ENCODE measurements at places on chromosomes 16 and 17.
A peak's percentile ranks its signal among the peaks of the same experiment; 100 is the strongest.

DNA sequence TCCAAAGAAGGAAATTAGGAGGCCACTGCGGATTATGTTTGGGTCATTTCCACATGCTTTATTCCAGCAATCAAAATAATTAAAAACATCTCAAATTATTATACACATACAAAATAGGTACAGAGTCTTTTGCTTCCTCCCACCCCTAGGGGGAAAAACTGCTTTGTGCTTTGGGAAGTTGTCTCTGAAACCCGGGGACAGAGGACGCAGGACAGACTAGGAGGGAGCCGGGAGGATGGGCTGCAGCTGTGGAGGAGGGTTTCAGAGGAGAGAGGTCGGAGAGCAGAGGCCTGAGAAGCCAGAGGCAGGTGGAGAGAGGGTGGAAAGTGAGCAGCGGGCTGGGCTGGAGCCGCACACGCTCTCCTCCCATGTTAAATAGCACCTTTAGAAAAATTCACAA lies 17.4 kb downstream of the COL1A1 start:
- DNase-seq = peak; percentile 57

GRCh38 chr17:27430882-27431491 lies 25.3 kb upstream of the KSR1 start:
- peak; percentile 52 for DNase-seq

GRCh38 chr16:17160285-17160853 lies 310.4 kb downstream of the XYLT1 start:
- no peak for DNase-seq

GRCh38 chr17:81563861-81564586 lies 11.9 kb upstream of the FAAP100 start:
- peak; percentile 92 for DNase-seq

GRCh38 chr17:72972263-72972951 lies 120.1 kb downstream of the SLC39A11 start:
- no peak for DNase-seq

GRCh38 chr17:83203073-83203471 lies 123.7 kb downstream of the METRNL start:
- peak; percentile 90 for DNase-seq

DNA sequence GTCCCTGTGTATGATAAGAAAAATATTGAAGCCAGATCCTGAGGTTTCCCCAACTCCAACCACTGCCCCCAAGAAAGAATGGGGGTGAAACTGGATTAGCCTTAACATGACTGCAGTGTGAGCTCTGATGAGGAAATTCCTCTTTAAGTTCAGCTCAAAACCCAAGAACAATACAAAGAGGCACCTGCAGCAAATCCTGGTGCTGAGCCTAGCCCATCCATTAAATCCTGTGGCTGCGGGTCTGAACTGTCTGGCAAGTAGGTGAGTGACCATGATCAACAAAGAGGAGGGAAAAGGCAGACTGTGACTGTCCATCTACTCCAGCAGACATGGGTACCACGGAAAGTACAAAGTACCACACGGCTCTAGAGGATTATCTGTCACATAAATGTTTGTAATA lies 64.2 kb downstream of the CREBBP start:
- no peak for DNase-seq

GRCh38 chr17:50263331-50264262 lies 10.7 kb upstream of the TMEM92 start:
- no peak for DNase-seq

- DNase-seq = no peak
These were observed 71.7 kb upstream of the MTMR4 start for GRCh38 chr17:58586009-58586644.

GRCh38 chr16:57998486-57998885 lies 2.0 kb downstream of the ZNF319 start:
- peak; percentile 96 for DNase-seq

DNA sequence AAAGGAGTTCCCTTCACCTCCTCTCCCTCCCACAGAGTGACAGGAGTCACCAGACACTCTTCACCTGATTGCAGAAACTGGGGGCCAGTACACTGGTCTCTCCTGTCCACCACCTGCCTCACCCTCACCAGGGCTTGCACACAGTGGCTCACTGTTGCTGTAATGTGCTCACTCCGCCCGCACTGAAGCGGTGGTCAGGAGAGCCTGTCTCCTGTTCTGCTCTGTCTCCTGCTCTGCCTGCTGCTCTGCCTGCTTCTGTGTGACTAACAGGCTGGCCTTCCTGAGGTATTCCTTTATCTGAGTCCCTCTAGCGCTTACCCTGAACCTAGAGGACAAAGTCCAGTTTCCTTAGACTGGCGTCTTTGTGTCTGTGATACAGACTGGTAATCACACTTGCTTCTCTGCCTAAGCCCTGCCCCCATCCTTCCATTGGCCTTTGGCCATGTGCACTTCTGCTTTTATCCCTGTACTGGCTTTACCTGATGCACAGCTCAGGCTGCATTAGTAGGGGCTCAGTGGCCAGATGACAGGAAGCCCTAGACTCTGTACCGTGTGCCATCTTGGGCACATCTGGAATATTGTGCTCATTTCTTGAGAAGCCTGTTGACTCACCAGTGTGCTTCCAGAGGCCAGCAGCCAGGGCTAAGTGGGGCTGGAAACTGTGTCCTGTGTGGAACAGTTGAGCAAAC lies 13.3 kb downstream of the PROCA1 start:
- no peak for DNase-seq

DNA sequence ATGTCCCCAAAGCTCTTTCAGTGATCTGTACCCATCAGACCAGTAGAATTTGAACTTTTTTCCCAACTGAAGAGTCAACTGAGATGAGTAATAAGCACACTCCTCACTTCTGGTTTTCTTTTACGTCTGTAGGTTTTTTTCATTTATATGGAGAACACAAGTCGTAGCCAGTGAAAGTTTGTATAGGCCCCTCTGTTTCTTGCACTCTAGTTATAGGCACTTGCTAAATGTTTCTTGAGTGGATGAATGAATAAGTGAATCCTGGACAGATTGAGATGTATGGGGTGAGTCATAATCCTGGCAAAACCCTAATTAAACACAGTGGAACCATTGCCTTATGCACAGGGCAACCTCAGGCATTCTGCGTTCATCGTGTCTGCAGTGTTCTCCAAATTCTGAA lies 193.7 kb upstream of the TBX2 start:
- no peak for DNase-seq

DNA sequence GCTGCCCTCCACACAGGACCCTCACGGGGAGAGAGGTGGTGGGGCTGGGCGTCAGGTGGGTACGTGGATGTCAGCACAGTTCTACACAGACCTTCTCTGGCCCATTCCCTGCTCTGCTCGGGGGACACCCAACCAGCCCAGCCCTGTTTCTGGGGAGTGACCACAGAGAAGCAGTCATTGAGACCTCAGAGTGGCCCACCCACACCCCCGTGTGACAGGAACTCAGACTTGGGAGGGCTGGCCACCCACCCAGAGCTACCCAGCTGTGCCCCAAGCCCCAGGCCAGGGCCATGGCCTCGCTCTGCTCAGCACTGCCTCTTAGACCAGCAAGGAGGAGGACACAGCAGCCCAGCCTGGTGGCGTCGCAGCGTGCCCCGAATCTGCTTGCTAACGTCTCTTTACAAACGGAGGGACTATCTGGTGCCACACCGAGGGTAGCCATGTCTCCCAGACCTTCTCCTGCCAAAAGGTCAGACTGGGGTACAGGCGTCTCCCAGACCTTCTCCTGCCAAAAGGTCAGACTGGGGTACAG lies 77.7 kb downstream of the KLHDC4 start:
- no peak for DNase-seq

DNA sequence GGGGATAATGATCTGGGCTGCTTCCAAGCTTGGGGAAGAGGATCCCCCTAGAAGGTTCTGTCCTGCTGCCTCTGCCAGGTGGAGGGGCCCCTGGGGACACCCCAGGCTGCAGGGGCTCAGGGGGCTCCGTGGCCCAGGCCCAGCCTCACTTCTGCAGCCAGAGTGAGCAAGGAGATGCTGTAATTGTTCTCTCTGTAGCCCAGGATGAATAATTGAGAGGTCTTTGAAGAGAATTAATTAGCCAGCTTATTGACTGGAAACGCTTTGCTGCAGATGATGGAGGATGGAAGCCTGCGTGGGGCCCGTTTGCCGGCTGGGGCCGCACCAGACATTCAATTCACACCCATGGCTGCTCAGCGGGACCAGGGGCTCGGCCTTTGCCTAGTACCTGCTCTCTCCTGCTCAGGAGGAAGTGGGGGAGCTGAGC lies 38.5 kb downstream of the TMEM235 start:
- DNase-seq = no peak

DNA sequence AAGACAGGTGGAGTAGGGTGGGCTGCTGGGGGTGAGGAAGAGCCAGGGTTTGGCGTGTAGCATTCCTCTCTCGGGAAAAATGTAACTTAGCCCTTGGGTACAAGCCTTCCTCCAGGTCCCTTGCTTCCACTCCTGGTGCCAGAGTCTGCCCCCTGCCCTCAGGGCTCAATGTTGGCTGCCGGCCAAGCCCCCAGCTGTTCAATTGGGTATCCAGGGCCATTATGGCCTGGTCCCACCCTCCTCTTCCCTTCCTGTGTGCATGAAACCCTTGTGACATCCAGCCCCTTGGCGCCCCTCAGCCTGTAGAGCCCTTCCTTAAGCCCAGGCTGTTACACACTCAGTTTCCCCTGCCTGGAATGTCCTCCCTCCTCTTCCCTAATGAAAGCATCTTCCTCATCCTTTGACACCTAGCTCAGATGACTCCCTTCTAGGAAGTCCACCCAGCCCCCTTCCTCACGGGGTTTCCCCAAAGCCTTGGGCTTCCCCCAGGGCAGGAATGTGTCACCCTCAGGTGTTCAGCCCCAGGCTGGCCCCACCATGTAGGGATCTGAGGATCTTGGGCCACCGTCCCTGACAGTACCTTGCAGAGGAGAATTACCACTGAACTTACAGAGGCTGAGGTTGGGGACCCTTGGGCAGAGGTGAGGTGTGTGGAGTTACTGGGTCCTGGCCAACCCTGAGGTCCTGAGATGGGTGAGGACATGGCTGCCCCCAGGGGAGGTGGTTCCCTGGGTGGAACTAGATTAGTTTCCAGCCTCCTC lies 30.0 kb downstream of the B9D1 start:
- no peak for DNase-seq

GRCh38 chr17:14672830-14673229 lies 371.9 kb downstream of the HS3ST3B1 start:
- DNase-seq = peak; percentile 88

DNA sequence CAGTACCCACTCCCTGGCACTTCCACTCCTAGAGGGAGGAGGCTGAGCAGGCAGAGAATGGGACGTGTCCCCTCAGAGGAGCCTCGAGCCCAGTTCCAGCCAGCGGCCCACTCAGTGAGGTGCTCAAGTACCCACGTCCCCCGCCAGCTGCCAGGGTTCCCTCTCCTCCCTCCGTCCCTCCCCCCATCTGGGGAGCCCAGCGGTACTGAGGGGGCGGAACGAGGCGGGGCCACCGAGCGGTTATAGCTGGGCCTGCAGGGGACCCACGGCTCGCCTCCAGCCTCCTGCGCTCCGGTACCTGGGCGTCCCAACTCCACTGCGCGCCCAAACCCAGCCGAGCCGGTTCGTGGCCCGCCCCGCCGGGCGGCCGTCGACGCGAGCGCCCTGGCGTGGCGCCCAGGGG lies at the start of gene NPW:
NPW (plus strand) TSS at position 268 of the 403 bp plus-strand sequence.
- DNase-seq = no peak

- DNase-seq = no peak
These were observed 289.6 kb downstream of the WWOX start for GRCh38 chr16:78389009-78389498.

DNA sequence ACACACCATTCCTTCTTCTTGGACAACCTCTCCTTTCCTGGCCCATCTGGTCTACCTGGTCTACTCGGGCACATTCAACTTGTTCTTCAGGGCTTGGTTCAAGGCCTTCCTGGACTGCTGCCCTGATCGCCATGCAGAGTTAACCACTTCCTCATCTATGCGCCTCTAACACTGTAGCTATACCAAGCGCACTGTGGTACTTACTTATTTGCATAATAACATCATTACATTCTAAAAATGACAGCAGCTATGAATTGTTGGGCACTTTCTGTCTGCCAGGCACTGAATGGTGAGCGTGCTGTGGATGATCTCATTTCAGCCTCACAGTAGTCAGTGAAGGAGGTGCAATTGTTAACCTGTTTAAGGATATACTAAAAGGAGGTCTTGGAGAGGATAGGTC lies 66.9 kb upstream of the SDK2 start:
- DNase-seq = peak; percentile 33

DNA sequence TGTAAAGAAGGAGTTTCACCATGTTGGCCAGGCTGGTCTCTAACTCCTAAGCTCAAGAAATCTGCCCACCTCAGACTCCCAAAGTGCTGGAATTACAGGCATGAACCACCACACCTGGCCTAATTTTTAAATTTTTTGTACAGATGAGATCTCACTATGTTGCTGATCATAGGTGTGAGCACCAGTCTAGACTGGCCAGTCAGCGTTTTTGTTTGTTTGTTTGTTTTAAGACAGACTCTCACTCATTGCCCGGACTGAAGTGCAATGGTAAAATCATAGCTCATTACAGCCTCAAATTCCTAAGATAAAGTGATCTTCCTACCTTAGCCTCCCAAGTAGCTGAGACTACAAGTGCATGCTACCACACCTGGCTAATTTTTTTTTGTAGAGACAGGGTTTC lies 38.0 kb upstream of the TAOK1 start:
- DNase-seq = no peak

GRCh38 chr16:74700116-74700437 lies 585 bp downstream of the MLKL start:
- peak; percentile 64 for DNase-seq

DNA sequence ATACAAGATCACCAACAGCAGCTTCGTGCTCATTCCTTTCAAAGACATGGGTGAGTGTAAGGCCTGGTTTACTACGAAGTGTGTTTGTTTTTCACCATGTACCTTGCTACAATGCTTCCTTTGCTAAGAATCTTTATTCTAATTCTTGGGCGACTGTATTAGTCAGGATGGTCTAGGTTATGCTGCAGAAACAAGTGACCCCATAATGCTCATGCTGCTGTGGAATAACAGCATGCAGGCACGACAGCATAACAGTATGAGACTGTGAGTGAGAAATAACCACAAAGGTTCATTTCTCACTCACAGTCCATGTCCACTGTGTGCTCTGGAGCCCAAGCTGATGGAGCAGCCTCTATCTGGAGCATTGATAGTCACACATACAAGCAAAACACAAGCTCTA lies 38.0 kb downstream of the TMC7 start:
- no peak for DNase-seq

DNA sequence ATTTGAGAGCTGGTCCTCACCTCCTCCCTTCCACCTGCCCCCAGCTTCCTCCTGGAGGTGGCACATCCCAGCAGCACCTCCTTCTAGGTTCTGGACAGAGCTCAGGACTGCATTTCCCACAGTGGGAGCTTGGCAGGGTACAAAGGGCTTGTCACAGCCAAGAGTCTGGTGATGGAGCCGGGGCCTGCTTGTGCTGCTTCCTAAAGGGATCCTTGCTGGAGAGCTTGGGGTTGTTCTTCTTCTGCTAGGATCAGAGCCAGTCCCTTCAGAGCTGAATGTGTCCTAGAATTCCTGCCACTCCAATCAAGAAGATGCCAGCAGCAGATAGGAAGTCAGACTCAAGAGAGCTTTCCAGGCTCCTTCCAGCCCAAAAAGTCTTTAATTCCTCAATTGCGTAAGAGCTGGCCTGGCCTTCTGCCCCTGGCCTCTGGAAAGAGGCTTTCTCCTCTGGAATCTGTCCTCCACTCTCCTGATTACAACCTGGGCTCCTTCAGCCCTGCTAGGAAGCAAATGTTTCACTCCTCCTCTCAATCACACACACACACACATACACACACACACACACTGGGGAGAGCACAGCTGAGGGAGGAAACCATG lies 4.4 kb downstream of the CD300E start:
- no peak for DNase-seq

- peak; percentile 88 for DNase-seq
These were observed at the start of gene TK2 for GRCh38 chr16:66549284-66550131. TK2 (minus strand) TSS chr16:66550122; CDS start chr16:66550061, 61 bp downstream.

GRCh38 chr16:84611041-84611440 lies 6.8 kb downstream of the COTL1 start:
- DNase-seq = no peak

- peak; percentile 73 for DNase-seq
These were observed 15.7 kb upstream of the CPPED1 start for GRCh38 chr16:12819126-12820117.

All from NB4 (cell line).